Stimulated activated naive CD4-positive, alpha-beta T cell treated with Interleukin-2 at 50 U/mL for 16 hours (primary cell): ENCODE measurements at places on chromosomes 3 and 15.

GRCh38 chr15:57751177-57751800, 44.8 kb downstream of the POLR2M start:
- no peak for DNase-seq

- DNase-seq: no peak
Observed at GRCh38 chr3:191198932-191199331, at the start of gene OSTN. TSS of gene OSTN (plus strand) at chr3:191199241. CDS start at chr3:191212533, 13,292 bp downstream.

DNA sequence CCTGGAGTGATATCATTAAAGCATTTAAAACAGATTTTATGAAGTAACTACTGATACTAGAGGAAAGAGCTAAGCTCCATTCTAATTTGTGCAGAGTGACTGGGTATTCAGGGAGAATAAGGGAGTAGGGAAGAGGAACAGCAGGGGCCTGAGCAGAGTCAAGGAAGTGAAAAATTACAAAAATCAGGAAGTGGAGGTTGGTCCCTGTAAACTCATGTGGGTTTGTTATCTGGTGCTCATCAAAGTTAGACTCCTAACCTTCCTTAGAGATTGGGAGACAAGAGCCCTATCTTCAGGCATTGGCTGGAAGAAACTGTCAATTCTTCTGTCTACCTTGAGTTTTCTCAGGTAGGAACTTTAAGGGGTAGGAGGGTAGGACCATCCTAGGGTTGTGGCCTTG, 82.5 kb downstream of the NEK11 start:
- no peak for DNase-seq

GRCh38 chr3:97125902-97126499, 311.6 kb downstream of the EPHA6 start:
- DNase-seq: no peak
